ENCODE measurements at places on chromosomes 5 and 9. TPM values are rescaled to one million over a fixed set of nuclear protein-coding genes. Genes with fewer than 3 reads are reported as not detected.

The HSD17B3 gene
- not detected for total RNA-seq

GRCh38 chr5:126415789-126416188 is 7.4 kb upstream of the GRAMD2B start:
- no peaks in the 10 kb centered on the region for H3K36me3 ChIP-seq
- no peak for DNase-seq
- H3K4me3 ChIP-seq, result no peak overlapping the region
- H3K27me3 ChIP-seq, result no peaks in the 10 kb centered on the region

DNA sequence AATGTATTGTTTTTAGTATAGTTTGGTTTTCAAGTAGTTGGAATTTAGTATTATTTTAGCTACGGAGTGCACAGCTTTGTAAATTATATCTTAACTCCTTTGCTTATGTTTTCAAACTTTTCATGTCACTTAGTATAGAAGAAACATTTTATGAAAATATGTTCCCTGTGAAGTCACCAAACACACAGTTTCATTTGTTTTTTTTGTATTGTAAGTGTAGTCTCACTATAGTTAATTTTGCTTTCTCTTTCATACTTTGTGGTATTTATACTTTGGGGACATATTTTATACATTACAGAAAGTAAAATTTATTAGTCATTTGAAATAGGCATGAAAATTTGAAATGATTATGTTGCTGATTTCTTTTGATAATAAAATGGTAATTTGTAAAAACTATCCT is 5.0 kb downstream of the CHSY3 start:
- no peaks in the 10 kb centered on the region for H3K36me3 ChIP-seq
- no peak overlapping the region for H3K4me3 ChIP-seq
- no peak for DNase-seq
- no peaks in the 10 kb centered on the region for H3K27me3 ChIP-seq

GRCh38 chr5:1168796-1169195 is 32.6 kb upstream of the SLC6A19 start:
- no peak for DNase-seq
- no peak overlapping the region for H3K27ac ChIP-seq
- H3K4me3 ChIP-seq, result no peak overlapping the region
- no peaks in the 10 kb centered on the region for H3K36me3 ChIP-seq

The SV2C gene
- total RNA-seq, result 1.3 TPM

DNA sequence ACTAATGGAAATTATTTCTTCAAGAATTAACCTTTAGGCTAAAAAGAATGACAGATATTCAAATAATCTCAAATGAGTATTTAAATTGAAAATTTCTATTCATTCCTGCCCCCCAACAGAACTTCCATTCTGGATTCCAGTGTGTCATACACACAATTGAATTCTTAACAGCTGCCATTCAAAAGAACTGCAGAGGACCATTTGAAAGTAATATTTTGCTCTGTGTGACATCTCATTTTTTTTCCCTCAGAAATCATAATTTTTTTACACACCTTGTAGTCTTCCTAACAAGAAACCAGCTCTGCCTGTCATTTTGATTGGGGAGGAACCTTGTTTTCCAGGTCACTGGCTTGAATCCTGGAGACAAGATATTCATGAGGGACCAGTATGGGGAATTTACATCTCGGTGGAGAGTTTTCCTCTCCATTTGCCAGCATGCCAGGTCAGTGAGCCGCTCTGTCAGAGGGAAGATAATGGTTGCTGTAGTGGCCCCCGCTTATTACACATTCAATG is 358.7 kb upstream of the ITGA1 start:
- no peak overlapping the region for H3K4me3 ChIP-seq
- DNase-seq, result no peak
- H3K4me1 ChIP-seq, result no peaks in the 10 kb centered on the region
- no peak overlapping the region for H3K27ac ChIP-seq
- no peaks in the 10 kb centered on the region for H3K27me3 ChIP-seq
- no peaks in the 10 kb centered on the region for H3K36me3 ChIP-seq

- DNase-seq, result no peak
- peaks cover 5% of the 10 kb centered on the region for H3K4me1 ChIP-seq
- no peak overlapping the region for H3K27ac ChIP-seq
- H3K4me3 ChIP-seq, result no peak overlapping the region
- H3K27me3 ChIP-seq, result no peaks in the 10 kb centered on the region
Observed at GRCh38 chr5:155088811-155089210, 75.3 kb downstream of the KIF4B start.

The PDE8B gene
- 14.0 TPM for total RNA-seq

GRCh38 chr9:113368982-113369854 is 7.6 kb downstream of the HDHD3 start:
- H3K27me3 ChIP-seq, result no peaks in the 10 kb centered on the region
- H3K4me1 ChIP-seq, result no peaks in the 10 kb centered on the region
- DNase-seq, result no peak
- H3K36me3 ChIP-seq, result no peaks in the 10 kb centered on the region
- no peak overlapping the region for H3K27ac ChIP-seq

The ARPC5L gene
- total RNA-seq, result 8.5 TPM

GRCh38 chr9:3137347-3137695 is 293.4 kb upstream of the PUM3 start:
- H3K27ac ChIP-seq, result no peak overlapping the region
- no peak overlapping the region for H3K4me3 ChIP-seq
- H3K36me3 ChIP-seq, result no peaks in the 10 kb centered on the region
- no peaks in the 10 kb centered on the region for H3K4me1 ChIP-seq
- no peak for DNase-seq
- no peaks in the 10 kb centered on the region for H3K27me3 ChIP-seq

DNA sequence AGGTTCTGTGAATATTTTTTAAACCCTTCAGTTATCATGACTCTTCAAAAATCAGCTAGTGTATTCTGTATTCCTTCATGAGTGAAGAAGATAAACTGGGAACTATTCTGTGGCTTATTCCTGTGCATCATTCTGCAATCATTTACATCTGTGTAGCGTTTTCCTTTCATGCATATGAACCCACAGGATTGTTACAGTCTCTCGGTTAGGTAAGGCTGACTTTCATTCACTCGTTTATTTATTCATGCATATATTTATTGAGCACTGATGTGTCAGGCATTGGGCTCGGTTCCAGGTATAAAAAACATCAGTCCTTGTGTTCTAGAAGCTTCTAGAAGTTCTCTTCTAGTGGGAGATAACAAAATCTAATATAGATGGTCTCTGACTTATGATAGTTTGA is 318.4 kb downstream of the MAN2A1 start:
- no peak for DNase-seq
- no peaks in the 10 kb centered on the region for H3K27me3 ChIP-seq
- H3K27ac ChIP-seq, result no peak overlapping the region
- H3K4me3 ChIP-seq, result no peak overlapping the region

- H3K27me3 ChIP-seq, result no peaks in the 10 kb centered on the region
- no peaks in the 10 kb centered on the region for H3K4me1 ChIP-seq
- H3K4me3 ChIP-seq, result no peak overlapping the region
Observed at GRCh38 chr9:13665418-13666066, 386.1 kb upstream of the MPDZ start.

- peaks cover 12% of the 10 kb centered on the region for H3K4me1 ChIP-seq
- H3K27ac ChIP-seq, result no peak overlapping the region
Observed at GRCh38 chr5:149391524-149391923, 12.4 kb upstream of the IL17B start.

GRCh38 chr5:132019857-132020555 is 8.5 kb upstream of the ACSL6 start:
- DNase-seq, result no peak
- H3K27me3 ChIP-seq, result no peaks in the 10 kb centered on the region
- no peaks in the 10 kb centered on the region for H3K4me1 ChIP-seq
- no peaks in the 10 kb centered on the region for H3K36me3 ChIP-seq
- H3K27ac ChIP-seq, result no peak overlapping the region

GRCh38 chr5:60453186-60453976 is 246.6 kb downstream of the DEPDC1B start:
- no peak overlapping the region for H3K27ac ChIP-seq
- H3K36me3 ChIP-seq, result no peaks in the 10 kb centered on the region
- no peaks in the 10 kb centered on the region for H3K27me3 ChIP-seq
- no peaks in the 10 kb centered on the region for H3K4me1 ChIP-seq
- DNase-seq, result no peak
- H3K4me3 ChIP-seq, result no peak overlapping the region

- no peaks in the 10 kb centered on the region for H3K27me3 ChIP-seq
- no peak overlapping the region for H3K27ac ChIP-seq
- DNase-seq, result peak; percentile 46
- H3K36me3 ChIP-seq, result no peaks in the 10 kb centered on the region
- H3K4me3 ChIP-seq, result no peak overlapping the region
Observed at GRCh38 chr5:34563931-34564709, 92.0 kb upstream of the RAI14 start.

- no peak overlapping the region for H3K4me3 ChIP-seq
- no peak for DNase-seq
- H3K4me1 ChIP-seq, result no peaks in the 10 kb centered on the region
- no peaks in the 10 kb centered on the region for H3K27me3 ChIP-seq
Observed at GRCh38 chr5:127210042-127210441, 80.6 kb upstream of the MEGF10 start.

The PCDHB9 gene
- 3.7 TPM for total RNA-seq

DNA sequence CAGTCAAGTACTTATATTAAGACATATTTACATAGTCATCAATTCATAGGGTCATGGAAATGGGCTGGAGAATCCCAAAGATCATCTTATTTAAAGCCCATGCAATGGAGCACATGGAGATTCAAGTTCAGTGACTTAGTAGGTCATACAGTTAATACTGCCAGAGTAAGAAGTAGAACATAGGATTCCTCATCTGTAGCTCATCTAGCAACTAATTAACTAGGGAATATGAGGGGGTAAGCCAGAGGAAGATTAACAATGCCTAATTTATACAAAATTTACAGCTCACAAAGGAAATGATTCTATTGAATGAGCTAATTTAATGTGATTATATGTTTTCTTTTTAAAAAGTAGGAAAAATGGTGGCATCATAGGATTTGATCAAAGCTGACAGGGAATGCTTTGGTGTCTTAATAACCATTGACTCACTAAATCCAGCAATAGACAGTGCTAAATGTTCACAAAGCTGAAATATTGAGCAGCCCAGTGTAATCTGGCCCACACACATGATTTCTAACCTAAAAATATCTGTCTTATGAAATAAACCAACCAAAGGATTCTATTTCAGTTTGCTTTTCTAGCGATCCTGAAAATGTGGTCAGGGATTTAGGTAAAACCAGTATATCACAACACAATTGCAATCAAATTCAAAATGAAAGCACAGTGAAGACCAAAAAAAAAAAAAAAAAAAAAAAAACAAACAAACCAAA is 53.3 kb downstream of the PRDM6 start:
- no peak for DNase-seq
- H3K27me3 ChIP-seq, result no peaks in the 10 kb centered on the region
- no peak overlapping the region for H3K4me3 ChIP-seq
- no peaks in the 10 kb centered on the region for H3K36me3 ChIP-seq
- no peak overlapping the region for H3K27ac ChIP-seq

DNA sequence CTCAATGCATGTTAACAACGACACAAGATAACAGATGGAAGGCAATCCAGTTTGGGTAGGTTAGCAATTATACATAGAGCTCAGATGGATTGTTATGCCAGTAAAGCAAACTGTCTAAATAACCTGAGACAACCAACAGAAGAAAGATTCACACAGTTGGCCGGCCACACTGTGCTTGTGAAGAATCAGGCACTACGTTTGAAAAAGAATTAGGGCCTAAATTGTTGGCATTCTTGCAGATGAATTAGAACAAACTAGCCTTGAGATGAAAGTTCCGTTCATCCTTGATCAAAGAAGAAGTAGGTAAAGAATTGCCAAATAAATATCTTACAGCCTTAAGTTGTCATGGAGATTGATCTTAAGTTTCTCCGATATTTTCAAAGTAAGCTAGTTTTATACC is 210.6 kb downstream of the CDH18 start:
- H3K27ac ChIP-seq, result no peak overlapping the region
- no peak overlapping the region for H3K4me3 ChIP-seq
- no peaks in the 10 kb centered on the region for H3K27me3 ChIP-seq
- H3K36me3 ChIP-seq, result no peaks in the 10 kb centered on the region
- DNase-seq, result no peak
- no peaks in the 10 kb centered on the region for H3K4me1 ChIP-seq

GRCh38 chr5:142311725-142312124 is 13.1 kb downstream of the SPRY4 start:
- H3K27me3 ChIP-seq, result no peaks in the 10 kb centered on the region
- no peak overlapping the region for H3K27ac ChIP-seq
- DNase-seq, result no peak
- no peaks in the 10 kb centered on the region for H3K36me3 ChIP-seq

The CCDC192 gene
- total RNA-seq, result 2.6 TPM

DNA sequence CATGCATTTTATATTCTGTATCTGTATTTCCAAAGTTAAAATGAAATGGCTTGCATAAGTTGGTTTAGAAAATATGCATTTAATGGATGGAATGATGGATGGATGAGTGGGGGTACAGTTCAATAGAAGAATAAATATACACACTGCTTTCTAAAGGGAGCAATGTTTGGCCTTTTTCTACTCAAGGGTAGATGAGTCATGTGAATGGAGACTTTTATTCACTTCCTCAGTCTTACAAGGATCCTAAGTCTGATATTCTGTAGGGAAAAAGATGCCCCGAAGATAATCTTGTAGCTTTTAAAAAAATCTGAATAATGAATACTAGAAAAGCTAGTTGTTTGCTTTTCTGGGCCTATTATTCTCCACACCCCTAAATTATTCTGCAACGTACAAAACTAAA is 2112.1 kb downstream of the MAT2B start:
- no peaks in the 10 kb centered on the region for H3K27me3 ChIP-seq
- H3K4me1 ChIP-seq, result no peaks in the 10 kb centered on the region
- DNase-seq, result no peak
- no peak overlapping the region for H3K4me3 ChIP-seq
- H3K36me3 ChIP-seq, result no peaks in the 10 kb centered on the region

The PLEKHG4B gene
- 1.8 TPM for total RNA-seq

The LCN1 gene
- total RNA-seq, result not detected

DNA sequence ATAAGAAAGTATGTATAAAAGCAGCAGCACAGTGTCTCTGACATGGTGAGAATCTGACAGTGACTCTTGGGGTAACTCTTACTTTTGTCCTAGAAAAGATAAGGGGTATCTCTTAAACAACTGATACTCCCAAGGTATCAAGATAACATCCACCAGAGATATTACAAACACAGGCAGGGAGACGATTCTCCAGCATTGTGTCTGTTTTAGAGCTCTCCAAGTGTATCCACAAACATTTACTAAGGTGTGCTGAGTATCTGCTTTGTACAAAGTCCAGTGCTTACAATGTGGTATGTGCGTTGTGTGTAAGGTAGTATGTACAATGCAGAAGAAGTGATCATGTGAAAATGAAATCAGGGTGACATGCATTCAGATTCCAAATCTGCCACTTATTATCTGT is 4.4 kb upstream of the TMEM245 start:
- no peak overlapping the region for H3K4me3 ChIP-seq
- no peaks in the 10 kb centered on the region for H3K36me3 ChIP-seq
- peaks cover 2% of the 10 kb centered on the region for H3K4me1 ChIP-seq
- H3K27me3 ChIP-seq, result no peaks in the 10 kb centered on the region

- peaks cover 2% of the 10 kb centered on the region for H3K4me1 ChIP-seq
- H3K4me3 ChIP-seq, result peak overlapping the region; percentile 31
- H3K36me3 ChIP-seq, result no peaks in the 10 kb centered on the region
- no peak for DNase-seq
- no peaks in the 10 kb centered on the region for H3K27me3 ChIP-seq
Observed at GRCh38 chr5:141914199-141914743, 9.4 kb upstream of the DELE1 start.

The MAP1B gene
- total RNA-seq, result 111 TPM

The SLC1A3 gene
- 10.8 TPM for total RNA-seq
